Activated T-helper 17 cell treated with anti-CD3 and anti-CD28 coated beads, Interleukin-2, amount 50 U/mL, for 72 hours (primary cell): ENCODE measurements at places on chromosomes 2 and 18.

- ATAC-seq = no peak
Observed at GRCh38 chr2:163345795-163346573, 389.8 kb downstream of the FIGN start.

- peak; percentile 88 for ATAC-seq
Observed at GRCh38 chr2:86079981-86080911, 25.4 kb downstream of the POLR1A start.

- no peak for ATAC-seq
Observed at GRCh38 chr18:79156327-79156726, 87.1 kb downstream of the ATP9B start.

GRCh38 chr2:96024336-96025193 is 10.2 kb downstream of the GPAT2 start:
- no peak for ATAC-seq

- no peak for ATAC-seq
Observed at GRCh38 chr2:23803264-23803964, 123.5 kb downstream of the ATAD2B start.
